Activated gamma-delta T cell treated with anti-CD3 and anti-CD28 coated beads, Interleukin-2, amount 50 U/mL, for 16 hours (primary cell): ENCODE measurements at places on chromosomes 5 and 9.

DNA sequence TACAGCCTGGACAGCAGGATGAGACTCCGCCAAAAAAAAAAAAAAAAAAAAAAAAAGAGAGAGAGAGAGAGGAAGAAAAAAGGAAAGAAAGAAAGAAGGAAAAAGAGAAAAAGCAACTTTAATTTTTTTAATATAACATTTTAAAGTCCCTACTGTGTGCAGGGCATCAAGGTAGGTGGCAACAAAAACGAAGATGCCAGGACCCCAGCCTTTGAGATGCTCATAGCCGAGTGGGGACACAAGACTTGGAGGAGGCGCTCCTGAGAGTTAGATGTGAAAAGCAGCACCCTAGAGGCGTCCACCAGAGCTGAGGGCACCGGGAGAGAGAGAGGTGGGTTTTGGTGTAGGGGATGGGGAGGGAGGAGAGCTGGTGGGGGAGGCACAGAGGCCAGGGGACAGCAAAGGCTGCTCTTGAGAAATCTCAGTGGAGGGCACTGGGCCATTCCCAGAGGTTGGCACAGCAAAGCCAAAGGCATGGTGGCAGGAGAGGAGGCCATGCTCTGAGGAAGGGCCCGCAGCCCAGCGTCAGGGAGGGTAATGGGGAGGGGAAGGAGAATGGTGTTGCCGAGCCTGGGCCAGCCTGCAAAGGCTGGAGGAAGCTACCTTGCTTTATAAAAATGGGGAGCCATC is 135.6 kb downstream of the C9orf50 start:
- no peak for DNase-seq

GRCh38 chr9:72263572-72263971 is 101.4 kb downstream of the ZFAND5 start:
- DNase-seq, result no peak

DNA sequence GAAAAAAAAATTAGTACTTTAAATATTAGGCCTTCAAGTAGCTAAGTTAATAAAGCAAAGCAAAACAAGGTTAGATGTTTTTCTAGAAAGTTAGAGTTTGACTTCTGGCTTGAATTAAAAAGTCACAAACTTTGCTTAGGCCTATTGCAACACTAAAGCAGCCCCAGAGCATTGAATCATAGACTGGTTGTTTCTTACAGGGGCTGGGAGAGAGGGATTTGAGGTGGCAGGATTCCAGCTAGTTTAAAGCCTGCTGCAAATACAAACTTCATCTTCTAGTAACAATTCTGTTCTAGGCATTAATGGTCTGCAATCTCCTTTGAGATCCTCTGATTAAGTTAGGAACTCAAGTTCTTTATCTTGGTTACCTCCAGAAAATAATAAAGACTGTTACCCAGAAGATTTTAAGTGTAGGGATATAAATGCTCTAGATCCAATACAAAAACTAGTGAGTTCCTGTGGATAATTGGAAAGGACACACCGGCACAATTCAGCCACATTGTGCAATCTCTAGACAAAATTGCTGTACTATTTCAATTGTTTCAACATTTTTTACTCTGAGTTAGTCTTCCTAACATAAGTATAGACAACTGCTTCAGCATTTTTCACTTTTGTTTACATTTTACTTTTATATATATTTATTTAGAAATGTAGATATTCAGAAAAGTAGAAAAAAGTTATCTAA is 12.6 kb downstream of the OR13C5 start:
- DNase-seq, result no peak

DNA sequence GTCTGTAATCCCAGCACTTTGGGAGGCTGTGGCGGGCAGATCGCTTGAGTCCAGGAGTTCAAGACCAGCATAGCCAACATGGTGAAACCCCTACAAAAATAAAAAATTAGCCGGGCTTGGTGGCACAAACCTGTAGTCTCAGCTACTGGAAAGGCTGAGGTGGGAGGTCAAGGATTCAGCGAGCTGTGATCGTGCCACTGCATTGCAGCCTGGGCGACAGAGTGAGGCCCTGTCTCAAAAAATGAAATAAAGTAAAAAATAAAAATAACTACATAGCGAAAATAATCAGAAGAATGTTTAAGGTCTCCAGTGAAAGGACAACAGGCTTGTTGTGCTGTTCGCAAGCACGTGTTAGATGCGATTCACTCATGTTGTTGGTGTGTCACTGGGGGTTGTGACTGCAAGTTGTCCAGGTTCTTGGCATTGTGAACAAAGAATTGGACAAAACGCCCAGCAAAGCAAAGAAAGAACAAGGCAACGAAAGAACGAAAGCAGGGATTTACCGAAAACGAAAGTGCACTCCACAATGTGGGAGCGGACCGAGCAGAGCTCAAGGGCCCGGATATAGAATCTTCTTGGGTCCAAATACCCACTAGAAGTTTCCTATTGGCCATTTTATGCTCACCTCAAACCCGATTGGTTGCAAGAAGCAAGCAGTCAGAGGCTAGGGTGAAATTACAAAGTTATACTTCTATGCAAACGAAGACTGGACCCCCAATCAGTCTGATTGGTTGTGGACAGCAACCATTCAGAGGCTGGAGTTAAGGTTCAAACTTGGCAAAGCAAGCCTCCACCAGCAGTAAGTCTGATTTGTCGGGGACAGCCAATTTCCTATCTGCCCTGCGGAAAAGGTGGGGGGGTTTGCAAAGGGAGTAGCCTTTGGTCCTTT is 844 bp upstream of the MCCC2 start:
- no peak for DNase-seq

DNA sequence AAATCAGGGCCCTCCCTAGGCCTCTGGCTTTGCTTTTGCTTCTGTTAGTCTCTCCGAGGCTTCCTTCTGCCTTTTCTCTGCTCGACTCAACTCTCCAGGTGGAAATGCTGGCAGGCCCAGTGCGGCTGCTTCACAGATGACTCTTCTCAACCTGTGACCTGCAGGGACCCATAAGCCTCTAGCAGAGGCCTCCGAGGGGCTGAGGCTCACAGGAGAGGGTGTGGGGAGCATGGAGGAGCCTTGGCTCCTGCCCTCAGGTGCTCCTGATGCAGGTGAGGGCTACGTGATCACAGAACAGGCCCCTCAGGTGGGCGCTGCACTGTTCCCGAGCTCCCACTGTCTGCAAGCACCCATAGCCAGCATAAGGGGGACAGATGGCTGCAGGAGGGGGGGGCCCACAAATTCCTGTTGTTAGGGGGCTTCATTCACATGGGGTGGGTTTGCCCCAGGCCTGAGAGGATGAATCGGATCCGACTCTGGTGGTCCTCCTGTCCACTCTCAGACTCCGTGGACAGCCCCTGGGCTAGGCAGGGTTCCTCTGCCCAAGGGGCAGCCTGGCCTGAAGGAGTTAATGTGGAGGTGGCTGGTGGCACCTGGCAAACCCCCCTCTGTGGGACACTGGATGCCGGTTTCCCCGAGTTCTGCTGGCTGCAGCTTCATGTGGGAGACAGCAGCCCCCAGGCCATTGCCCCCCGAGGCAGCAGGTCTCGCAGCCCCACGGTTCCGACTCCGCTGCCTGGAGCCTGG is 10.9 kb upstream of the FCN2 start:
- no peak for DNase-seq

GRCh38 chr5:155897761-155898160 is 429.2 kb upstream of the SGCD start:
- DNase-seq, result no peak

DNA sequence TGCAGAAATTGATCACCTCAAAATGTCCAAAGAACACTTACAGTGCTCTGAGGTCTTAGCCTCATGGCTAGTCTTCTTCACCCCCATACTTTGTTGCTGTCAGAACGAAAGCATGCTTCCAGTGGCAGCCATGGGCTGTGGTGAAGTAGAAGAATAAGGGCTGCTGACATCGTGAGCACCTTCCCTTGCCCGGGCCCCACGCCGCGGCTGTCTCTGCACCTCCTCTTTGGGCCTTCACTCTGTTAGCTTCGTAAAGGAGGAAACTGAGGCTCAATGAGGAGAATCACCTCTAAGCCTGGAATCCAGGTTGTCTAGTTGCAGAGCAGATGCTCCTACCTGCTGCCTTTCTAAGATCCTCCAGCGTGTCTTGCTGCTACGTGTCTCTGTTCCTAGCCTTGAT is 139.5 kb upstream of the SLC28A3 start:
- DNase-seq, result no peak

- DNase-seq, result no peak
Measured at GRCh38 chr5:74094096-74094781, 468.2 kb downstream of the ARHGEF28 start.

- DNase-seq, result no peak
Measured at GRCh38 chr5:20166456-20166855, 178.5 kb upstream of the CDH18 start.

DNA sequence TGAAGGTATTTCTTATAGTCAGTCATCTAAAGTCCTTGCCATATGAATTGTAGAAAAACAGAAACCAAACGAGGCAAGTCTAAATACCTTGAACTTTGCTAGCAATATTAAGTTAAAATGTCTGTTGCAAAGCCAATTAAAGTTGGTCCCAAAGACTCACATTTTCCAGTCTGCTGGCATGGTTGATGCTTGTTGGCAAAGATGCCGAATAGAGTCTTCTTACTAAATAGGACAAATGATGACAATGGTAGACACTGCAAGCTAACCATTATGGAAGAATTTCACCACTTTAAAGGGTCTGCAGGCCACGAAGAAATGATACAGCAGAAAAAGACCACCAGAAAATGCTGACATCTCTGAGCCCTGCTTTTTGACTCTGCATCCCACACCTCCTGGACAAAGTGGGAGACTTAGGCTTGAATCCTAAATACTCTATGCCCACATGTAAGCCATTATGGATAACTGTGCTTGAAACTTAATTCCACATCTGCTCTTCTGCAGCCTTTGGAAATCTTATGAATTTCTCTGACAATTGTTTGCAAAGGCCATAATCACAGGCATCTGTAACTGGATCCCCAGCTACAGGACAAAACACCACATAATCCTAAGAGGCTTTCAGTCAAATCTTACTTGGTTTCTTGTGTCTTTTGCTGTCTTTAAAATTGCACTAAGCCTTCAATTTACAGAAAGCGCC is 61.3 kb downstream of the LHFPL2 start:
- DNase-seq, result no peak

DNA sequence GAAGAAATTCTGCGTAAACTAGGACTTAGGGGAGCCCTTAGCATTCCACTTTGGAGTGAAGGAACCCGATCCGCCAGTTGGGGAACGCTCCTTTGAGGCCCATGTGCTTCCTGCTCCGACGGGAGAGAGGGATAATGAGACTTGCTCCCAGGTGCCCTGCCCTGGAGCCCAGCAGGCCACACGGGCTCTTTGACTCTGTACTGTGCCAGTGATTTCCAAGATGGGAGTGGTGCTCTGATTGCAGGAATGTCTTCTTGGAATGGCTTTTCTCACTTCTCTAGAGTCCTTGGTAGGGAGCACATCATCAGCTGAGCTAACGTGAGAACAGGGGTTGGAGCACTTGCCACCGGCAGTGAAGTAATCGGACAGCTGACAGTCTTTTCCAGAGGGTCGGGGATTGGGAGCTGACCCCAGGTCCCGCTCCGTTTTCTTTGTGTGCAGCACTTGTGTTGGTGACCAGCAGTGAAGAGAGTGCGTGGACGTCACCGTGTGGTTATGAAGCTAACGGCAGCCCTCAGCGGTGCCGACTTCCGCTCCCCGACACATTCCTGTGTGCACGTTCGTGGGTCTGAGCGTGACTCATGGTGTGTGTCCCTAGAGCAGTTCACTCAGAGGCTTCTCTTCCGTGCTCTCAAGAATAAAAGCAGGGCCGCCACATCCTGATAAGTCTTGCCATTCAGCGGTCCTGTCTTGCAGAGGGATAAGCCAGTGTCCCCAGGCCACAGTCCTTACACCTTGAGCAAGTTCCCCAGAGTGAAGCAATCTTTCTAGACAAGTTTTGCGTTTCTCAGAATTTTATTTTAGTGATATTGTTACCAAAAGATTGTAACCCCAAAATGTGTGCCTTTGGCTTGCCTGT is 25.6 kb downstream of the ABL1 start:
- DNase-seq, result no peak

- no peak for DNase-seq
Measured at GRCh38 chr9:9410736-9411135, 1202.1 kb downstream of the PTPRD start.

GRCh38 chr9:87587864-87588263 is 90.2 kb downstream of the DAPK1 start:
- DNase-seq, result no peak

- no peak for DNase-seq
Measured at GRCh38 chr5:142056816-142057696, 44.2 kb upstream of the GNPDA1 start.

DNA sequence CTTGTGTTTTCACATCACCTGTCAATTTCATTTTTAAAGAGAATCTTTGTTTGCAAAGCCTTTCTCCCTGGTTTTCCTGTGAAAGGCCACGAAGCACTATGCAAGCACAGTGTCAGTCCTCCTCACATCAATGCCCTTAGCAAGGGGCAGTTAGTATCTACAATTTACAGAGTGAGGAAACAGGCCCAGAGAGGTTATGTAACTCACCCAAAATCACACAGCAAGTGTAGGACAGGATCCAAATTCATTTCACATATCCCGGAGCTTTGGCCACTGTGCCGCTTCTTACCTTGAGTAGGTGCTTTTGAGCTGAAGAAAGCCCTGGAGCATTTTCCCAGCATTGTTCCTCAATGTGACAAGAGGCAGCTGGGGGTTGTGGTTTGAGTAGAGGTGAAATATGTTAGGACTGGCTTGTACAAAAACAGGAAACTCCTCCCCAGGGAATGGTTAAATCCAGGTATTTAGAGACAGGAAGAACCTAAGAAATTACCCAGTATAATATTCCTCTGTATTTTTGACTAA is 283.8 kb downstream of the NTRK2 start:
- DNase-seq, result no peak

- DNase-seq, result no peak
Measured at GRCh38 chr5:150672237-150672883, 11.3 kb downstream of the MYOZ3 start.

- DNase-seq, result no peak
Measured at GRCh38 chr9:2231829-2232228, 216.7 kb downstream of the SMARCA2 start.

- DNase-seq, result no peak
Measured at GRCh38 chr9:86821006-86821845, 126.1 kb downstream of the GAS1 start.

DNA sequence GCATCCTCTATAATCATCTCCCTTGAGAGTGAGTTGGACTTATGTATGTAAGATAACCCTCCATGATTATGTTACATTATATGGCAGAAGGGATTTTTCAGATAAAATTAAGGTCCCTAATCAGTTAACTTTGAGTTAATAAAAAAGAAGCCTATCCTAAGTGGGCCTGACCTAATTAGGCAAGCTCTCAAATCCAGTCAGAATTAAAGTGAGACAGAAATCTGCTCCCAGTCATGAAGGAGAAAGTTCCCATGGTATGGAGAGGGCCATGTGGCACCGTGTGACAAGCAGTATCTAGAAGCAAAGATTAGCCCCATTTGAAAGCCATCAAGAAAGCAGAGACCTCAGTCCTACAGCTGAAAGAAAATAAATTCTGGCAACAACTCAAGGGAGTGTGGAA is 202.4 kb downstream of the PRELID2 start:
- DNase-seq, result no peak

DNA sequence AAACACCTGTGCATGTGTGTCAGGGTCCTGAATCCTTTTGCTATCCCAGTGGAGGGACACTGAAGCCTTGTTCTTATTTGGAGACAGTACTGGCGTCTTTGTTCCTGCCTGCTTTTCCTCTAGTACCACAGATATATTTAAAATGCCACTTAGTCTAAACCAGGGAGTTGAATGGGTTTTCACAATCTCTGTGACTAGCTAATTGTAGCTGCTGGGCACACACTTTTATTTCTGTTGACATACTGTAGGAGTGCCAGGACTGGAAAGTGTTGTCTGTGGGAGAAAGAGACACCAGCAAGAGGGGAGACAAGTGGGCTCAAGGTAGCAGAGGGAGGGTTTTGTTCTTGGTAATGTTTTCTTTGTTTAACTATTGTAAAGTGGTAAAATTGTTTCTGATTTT is 174.0 kb upstream of the SV2C start:
- no peak for DNase-seq

GRCh38 chr5:175895686-175896102 is 24.3 kb downstream of the CPLX2 start:
- no peak for DNase-seq
